ENCODE measurements at places on chromosomes 16 and 17. TPM values are rescaled to one million over a fixed set of nuclear protein-coding genes. Genes with fewer than 3 reads are reported as not detected.

Gene CCL17
- total RNA-seq: not detected

Gene CACNG5
- 0.21 TPM for total RNA-seq

Gene NME3
- total RNA-seq: 53.3 TPM

Gene TP53TG3F
- total RNA-seq: 0.31 TPM

Gene KRTAP4-3
- total RNA-seq: not detected

Gene CCL3
- not detected for total RNA-seq

Gene GID4
- total RNA-seq: 10.8 TPM

Gene ZFP1
- total RNA-seq: 12.9 TPM

Gene POLR3E
- 33.0 TPM for total RNA-seq

Gene TBX2
- 7.7 TPM for total RNA-seq

Gene KRTAP1-5
- total RNA-seq: not detected

Gene KRTAP1-1
- not detected for total RNA-seq

Gene HOXB1
- not detected for total RNA-seq

Gene SLC35G6
- total RNA-seq: not detected

Gene CCL1
- total RNA-seq: not detected

Gene GPT2
- total RNA-seq: 11.4 TPM

Gene GPR139
- total RNA-seq: not detected

Gene PLEKHG4
- total RNA-seq: 13.3 TPM

Gene ALOX15B
- total RNA-seq: not detected

Gene NOXO1
- total RNA-seq: 0.29 TPM

Gene CCDC47
- 111 TPM for total RNA-seq

Gene ZNF597
- 1.2 TPM for total RNA-seq

Gene CCL5
- total RNA-seq: 2.0 TPM

Gene HAS3
- total RNA-seq: 45.9 TPM

Gene DLX3
- total RNA-seq: 0.20 TPM

Gene CTF1
- 0.24 TPM for total RNA-seq

Gene NOB1
- 117 TPM for total RNA-seq

Data from A549 treated with DMSO at 1 μM for 4 hours (cell line).